ENCODE measurements at places on chromosomes 3 and 15. TPM values are rescaled to one million over a fixed set of nuclear protein-coding genes. Genes with fewer than 3 reads are reported as not detected.

PLAAT1 gene
- polyA plus RNA-seq, result 4.4 TPM

DNA sequence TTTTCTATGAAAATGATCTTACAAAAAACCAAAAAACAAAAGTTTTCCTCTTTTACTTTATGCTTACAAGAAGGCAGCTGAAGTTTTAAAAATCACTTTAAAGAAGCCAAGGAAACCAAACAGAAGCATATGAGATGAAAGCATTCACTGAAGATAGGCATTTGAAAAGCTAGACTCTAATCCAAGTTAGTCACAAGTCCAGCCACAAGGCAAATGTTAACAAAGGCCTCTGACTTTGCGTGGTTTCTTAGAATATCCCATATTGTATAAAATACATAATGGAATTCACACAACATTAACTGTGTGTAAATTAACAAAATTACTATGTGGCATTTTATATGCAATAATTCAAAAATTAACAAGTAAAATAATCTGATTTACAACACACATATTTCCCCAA lies 17.7 kb downstream of the MRPL3 start:
- no peak for DNase-seq

LRRC3B gene
- 4.8 TPM for polyA plus RNA-seq

CPLX3 gene
- polyA plus RNA-seq, result 2.1 TPM

DNA sequence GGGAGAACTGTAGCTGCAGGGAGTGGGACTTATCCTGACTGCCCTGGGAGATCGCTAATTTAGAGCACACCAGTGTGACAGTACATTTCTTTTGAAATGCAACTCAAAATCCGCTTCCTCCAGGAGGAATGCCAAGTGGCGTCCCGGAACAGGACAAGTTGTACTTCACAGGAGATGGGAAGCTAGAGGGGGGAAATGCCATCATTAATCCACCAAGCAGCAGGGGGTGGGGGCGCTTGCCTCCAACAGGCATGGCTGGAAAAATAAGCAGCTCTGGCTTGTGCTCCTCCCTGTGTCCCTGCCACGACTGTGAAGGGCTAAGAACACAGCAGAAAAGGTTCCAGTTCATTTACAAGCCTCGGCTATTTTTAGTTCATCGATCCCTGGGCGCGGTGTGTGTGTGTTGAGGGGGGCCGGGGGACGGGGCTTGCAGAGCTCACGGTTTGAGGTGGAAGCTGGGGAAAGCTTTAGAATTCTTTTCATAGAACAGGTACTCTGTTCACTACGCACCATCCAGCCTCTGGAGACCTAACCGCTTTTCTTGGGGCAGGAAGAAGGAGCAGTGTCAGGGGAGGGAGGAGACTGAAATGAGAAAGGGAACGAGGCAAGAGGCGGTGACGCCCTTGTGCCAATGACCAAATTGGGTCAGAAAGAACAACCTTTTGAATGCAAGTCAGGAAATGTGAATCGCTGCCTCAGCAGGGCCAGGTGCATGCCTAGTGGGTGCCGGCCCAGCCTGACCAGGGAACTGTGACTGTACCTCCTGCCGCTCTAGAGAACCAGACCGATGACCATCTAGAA lies 51.8 kb upstream of the DGKG start:
- DNase-seq, result peak; percentile 49

DNA sequence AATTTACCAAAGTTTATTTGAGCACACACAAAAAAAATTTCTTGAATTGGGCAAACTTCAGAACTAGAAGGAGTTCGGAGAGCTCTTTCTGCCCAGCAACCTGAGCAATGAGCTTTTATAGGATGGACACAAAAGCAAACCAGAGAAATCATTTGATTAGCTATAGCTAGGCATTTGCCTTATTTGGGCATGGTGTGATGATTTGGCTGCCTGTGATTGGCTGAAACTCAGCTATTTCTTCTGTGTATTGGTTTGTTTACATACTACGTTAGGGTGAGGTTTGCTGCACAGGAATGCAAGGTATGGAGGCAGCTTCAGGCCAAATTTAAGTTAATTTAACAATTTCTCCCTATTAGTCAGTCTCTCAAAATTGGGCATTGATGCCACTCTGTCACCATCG lies 65.1 kb downstream of the NEK11 start:
- no peak for DNase-seq
